ENCODE measurements at places on chromosomes 3 and 15. TPM values are rescaled to one million over a fixed set of nuclear protein-coding genes. Genes with fewer than 3 reads are reported as not detected.

The GP9 gene
- total RNA-seq, result not detected

The ARL13B gene
- total RNA-seq, result 8.0 TPM

- H3K4me1 ChIP-seq, result no peaks in the 10 kb centered on the region
- peaks cover 2% of the 10 kb centered on the region for H3K27me3 ChIP-seq
- H3K36me3 ChIP-seq, result no peaks in the 10 kb centered on the region
- no peak for DNase-seq
- no peak overlapping the region for H3K27ac ChIP-seq
- H3K4me3 ChIP-seq, result no peak overlapping the region
These were observed 108.0 kb downstream of the MFSD1 start for GRCh38 chr3:158909870-158910269.

DNA sequence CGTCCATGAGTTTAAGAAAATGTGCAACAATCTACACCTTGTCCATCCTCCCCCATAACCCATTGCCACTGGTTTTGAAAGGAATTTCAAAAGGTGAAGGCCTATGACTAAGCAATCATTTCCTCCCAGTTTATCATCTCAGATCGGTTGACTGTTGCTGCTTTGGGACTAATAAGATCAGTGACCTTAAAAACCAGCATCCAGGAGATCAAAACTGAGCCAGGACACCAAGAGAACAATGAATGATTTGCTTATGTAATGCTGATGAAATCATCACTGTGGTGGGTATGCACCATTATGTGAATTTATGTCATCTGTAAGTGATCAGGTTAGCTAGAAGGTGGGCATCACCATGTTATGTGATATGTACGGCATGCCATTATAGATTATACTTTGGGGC lies 195.5 kb downstream of the SSR3 start:
- no peak for DNase-seq
- no peak overlapping the region for H3K4me3 ChIP-seq

- DNase-seq, result no peak
- H3K27ac ChIP-seq, result no peak overlapping the region
- H3K4me1 ChIP-seq, result no peaks in the 10 kb centered on the region
- no peaks in the 10 kb centered on the region for H3K36me3 ChIP-seq
These were observed 7.6 kb downstream of the DNAH1 start for GRCh38 chr3:52323526-52324295.

The TUSC7 gene
- total RNA-seq, result not detected

- H3K4me1 ChIP-seq, result no peaks in the 10 kb centered on the region
- H3K27me3 ChIP-seq, result no peaks in the 10 kb centered on the region
- H3K4me3 ChIP-seq, result no peak overlapping the region
- no peak for DNase-seq
These were observed 8.8 kb upstream of the TTBK2 start for GRCh38 chr15:42929306-42929848.

DNA sequence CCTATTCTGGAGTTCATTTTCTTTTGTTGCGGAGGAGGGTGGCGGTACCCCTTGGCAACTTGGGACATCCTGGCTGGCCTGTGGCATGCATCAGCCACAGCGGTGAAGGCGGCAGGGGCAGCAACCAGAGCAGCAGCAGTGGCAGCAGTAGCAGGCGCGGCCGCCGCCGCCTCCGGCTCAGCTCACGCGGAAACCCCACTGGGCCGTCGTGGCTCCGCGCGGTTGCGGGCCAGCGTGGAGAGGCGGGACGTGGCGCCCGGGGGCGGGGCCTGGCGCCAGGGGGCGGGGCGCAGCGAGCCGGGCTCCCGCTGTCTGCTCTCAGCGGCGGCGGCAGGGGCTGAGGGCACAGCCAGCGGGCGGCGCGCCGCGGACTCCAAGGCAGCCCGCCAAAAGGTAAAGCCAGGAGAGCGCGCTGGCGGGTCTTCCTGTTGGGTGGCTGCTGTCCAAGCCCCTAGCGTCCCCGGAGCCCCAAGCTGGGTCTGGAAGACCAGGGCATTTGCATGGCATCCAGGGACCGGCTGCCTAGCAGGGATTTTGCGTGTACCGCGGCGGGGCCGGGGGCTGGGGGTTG lies 334.4 kb upstream of the THRB start:
- no peak for DNase-seq
- H3K36me3 ChIP-seq, result no peaks in the 10 kb centered on the region
- H3K4me3 ChIP-seq, result no peak overlapping the region
- no peak overlapping the region for H3K27ac ChIP-seq

DNA sequence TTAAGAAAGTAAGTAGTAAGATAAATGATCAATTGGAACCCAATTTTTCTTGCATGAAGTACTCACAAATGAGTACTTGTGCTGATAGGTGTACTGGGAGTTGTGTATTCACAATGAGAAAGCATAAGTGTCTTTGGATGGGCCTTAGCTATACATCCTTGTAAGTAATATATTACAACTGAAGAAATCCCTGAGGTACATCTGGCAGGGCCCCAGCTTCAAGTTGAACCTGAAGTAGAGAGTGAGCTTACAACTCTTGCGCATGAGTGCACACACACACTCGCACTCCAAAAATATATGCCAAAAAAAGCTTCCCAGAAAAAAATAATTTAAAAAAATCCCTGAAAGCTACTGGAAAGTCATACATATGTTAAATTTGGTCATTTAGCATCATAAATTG lies 222.5 kb downstream of the ROBO2 start:
- no peaks in the 10 kb centered on the region for H3K27me3 ChIP-seq
- H3K4me3 ChIP-seq, result no peak overlapping the region
- H3K4me1 ChIP-seq, result no peaks in the 10 kb centered on the region

DNA sequence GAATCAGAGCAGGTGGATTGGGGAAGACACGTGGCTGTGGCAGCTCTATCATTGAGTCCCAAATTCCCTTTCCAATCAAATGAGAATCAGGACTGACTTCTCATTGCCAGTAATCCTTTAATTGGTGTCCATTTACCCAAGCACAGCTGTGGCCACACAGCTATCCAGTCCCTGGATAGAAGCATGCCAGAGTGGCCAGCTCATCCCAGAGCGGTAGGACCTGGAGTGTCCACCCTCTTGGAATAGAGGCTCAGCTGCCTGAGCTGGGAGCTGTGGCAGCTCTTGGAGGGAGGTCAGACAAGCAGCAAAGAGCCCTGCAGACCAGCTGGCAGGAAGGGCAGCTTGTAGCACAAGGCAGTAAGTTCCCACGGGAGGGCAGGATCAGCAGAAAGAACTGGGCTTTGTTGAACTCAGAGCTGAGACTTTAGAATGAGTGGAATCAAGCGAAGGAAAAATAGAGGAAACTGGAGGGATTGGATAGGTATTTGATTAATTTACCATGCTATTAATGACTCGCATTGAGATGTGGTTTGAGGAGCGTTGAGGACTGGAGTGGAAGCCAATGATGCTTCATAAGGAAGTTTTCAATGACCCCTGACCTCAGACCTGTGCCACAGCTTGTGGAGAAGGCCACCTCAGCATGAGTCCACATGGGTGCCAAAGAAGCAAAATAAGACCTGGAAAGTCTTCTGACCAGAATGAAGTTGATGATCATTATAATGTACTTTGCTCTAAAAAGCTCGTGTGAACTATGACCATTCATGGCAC lies 6.9 kb upstream of the ALPK3 start:
- peaks cover 4% of the 10 kb centered on the region for H3K36me3 ChIP-seq
- no peaks in the 10 kb centered on the region for H3K27me3 ChIP-seq
- H3K4me1 ChIP-seq, result no peaks in the 10 kb centered on the region
- H3K27ac ChIP-seq, result no peak overlapping the region
- no peak for DNase-seq

- H3K4me3 ChIP-seq, result no peak overlapping the region
- no peaks in the 10 kb centered on the region for H3K36me3 ChIP-seq
These were observed 61.3 kb downstream of the CTDSPL start for GRCh38 chr3:37922721-37923568.

- no peak for DNase-seq
- no peaks in the 10 kb centered on the region for H3K4me1 ChIP-seq
- H3K27me3 ChIP-seq, result peaks cover 63% of the 10 kb centered on the region
- no peak overlapping the region for H3K27ac ChIP-seq
These were observed 13.7 kb downstream of the ZIC1 start for GRCh38 chr3:147422601-147423536.

DNA sequence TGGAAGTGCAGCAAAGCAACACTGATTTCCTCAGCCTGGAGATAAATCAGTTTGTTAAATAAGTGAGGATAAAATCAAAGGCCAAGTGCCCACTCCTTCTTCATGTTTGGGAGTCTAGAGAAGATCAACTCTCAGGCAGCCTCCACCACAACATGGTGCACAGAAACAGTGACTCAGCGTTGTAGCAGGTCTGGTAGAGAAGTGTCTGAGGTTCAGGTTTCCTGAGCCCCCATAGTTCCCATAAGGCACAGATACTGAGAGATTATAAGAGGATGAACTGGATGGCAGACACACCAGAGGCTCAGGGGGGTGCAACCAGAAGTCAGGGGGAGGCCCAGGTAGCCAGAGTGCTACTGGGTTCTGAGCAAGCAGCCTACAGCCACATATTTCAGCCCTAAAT lies 166.7 kb downstream of the FRMD5 start:
- H3K36me3 ChIP-seq, result no peaks in the 10 kb centered on the region
- no peak overlapping the region for H3K27ac ChIP-seq
- peaks cover 5% of the 10 kb centered on the region for H3K4me1 ChIP-seq
- peak; percentile 27 for DNase-seq

- peaks cover 5% of the 10 kb centered on the region for H3K27me3 ChIP-seq
- DNase-seq, result no peak
- H3K27ac ChIP-seq, result no peak overlapping the region
- no peak overlapping the region for H3K4me3 ChIP-seq
- no peaks in the 10 kb centered on the region for H3K4me1 ChIP-seq
These were observed 27.8 kb upstream of the RHCG start for GRCh38 chr15:89524184-89524583.

DNA sequence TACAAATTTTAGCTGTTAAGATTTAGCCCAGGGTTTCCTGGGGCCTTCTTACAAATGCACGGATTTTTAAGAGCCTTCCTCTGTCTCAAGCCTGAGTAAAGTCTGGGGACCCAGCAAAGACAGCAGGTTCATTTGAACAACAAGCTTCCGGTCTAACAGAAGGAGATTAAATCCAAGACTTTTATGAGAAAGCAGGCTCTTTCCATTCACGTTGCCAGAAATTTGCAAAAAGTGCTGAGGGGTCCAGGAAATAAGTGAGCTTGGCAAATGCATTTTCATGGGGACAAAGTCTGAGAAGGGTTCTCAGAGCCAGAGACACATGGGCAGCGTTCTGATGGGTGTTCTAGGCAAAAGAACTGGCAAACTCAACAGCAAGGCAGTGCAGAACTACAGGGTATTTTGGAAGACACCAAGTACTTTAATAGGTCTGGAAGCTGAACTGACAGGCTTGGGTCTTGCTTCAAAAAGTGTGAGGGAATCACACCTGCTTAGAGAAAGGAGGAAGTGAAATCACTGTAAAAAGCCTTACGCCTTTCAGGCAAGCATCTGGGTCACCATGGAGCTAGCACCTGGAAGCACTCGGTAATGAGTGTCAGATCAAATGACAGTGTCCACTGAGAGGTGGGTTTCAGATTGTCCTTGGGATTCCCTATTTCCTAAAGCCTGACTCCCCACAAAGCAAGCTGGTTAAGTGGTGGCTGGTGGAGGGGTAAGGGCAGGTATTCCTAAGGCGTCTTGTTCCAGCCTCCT lies 115.8 kb upstream of the ARHGEF3 start:
- H3K27me3 ChIP-seq, result no peaks in the 10 kb centered on the region
- H3K4me1 ChIP-seq, result peaks cover 72% of the 10 kb centered on the region
- peak overlapping the region; percentile 82 for H3K4me3 ChIP-seq
- DNase-seq, result peak; percentile 37
- H3K36me3 ChIP-seq, result peaks cover 6% of the 10 kb centered on the region

- H3K27me3 ChIP-seq, result peaks cover 5% of the 10 kb centered on the region
- DNase-seq, result no peak
- peaks cover 4% of the 10 kb centered on the region for H3K4me1 ChIP-seq
- no peak overlapping the region for H3K4me3 ChIP-seq
- H3K27ac ChIP-seq, result no peak overlapping the region
These were observed 53.4 kb downstream of the TPRA1 start for GRCh38 chr3:127536830-127537812.

The RASL12 gene
- total RNA-seq, result not detected
